Activated CD4-positive, alpha-beta T cell treated with anti-CD3 and anti-CD28 coated beads, Interleukin-2, amount 10 ng/mL, durations not matched to agents 24 days and 14 days (primary cell): ENCODE measurements at places on chromosomes 13 and 19. TPM values are rescaled to one million over a fixed set of nuclear protein-coding genes. Genes with fewer than 3 reads are reported as not detected.
A peak's percentile ranks its signal among the peaks of the same experiment; 100 is the strongest.

TEX29 gene
- total RNA-seq = 0.50 and 0.51 TPM in 2 replicates

PGLYRP2 gene
- not detected in 2 replicates for total RNA-seq

URAD gene
- total RNA-seq = not detected in 2 replicates

SLAIN1 gene
- 28.7 and 29.1 TPM in 2 replicates for total RNA-seq

ATP8B3 gene
- total RNA-seq = 3.6 and 4.2 TPM in 2 replicates

TSKS gene
- 0.92 and 1.6 TPM in 2 replicates for total RNA-seq

CA11 gene
- 10.9 and 12.5 TPM in 2 replicates for total RNA-seq

TMEM91 gene
- total RNA-seq = 4.2 and 5.8 TPM in 2 replicates

MFSD12 gene
- 119 and 124 TPM in 2 replicates for total RNA-seq

GRCh38 chr13:109785892-109786450, 412 bp downstream of the IRS2 start:
- peak overlapping the region; percentile 58 for H3K4me3 ChIP-seq
- DNase-seq = no peak
- H3K27me3 ChIP-seq = peaks cover 22% of the 10 kb centered on the region
- peaks cover 9% of the 10 kb centered on the region for H3K4me1 ChIP-seq
- H3K27ac ChIP-seq = no peak overlapping the region
- H3K36me3 ChIP-seq = peaks cover 8% of the 10 kb centered on the region

DNA sequence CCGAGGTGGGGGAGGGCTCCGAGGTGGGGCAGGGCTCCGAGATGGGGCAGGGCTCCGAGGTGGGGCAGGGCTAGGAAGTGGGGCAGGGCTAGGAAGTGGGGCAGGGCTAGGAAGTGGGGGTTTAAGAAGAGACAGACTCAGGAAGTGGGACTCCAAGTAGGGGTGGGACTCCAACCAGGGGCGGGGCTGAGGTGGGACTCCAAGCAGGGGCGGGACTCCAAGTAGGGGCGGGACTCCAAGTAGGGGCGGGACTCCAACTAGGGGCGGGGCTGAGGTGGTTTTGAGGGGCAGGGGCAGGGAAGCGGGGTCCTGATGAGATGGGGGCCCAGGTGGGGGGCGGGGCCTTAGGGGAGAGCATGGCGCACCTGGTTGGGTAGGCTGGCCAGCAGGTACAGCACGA, 13.6 kb downstream of the CFD start:
- H3K36me3 ChIP-seq = peaks cover 13% of the 10 kb centered on the region
- peaks cover 11% of the 10 kb centered on the region for H3K4me1 ChIP-seq
- no peak overlapping the region for H3K27ac ChIP-seq
- H3K27me3 ChIP-seq = no peaks in the 10 kb centered on the region

- H3K27me3 ChIP-seq = no peaks in the 10 kb centered on the region
- H3K36me3 ChIP-seq = no peaks in the 10 kb centered on the region
- no peaks in the 10 kb centered on the region for H3K4me1 ChIP-seq
- no peak overlapping the region for H3K4me3 ChIP-seq
Measured at GRCh38 chr19:30529876-30530275, 157.7 kb downstream of the ZNF536 start.

- H3K27me3 ChIP-seq = no peaks in the 10 kb centered on the region
- no peaks in the 10 kb centered on the region for H3K36me3 ChIP-seq
Measured at GRCh38 chr13:69641773-69642172, 465.9 kb upstream of the ATXN8OS start.

GRCh38 chr19:389255-389934, 19.6 kb downstream of the C2CD4C start:
- no peak overlapping the region for H3K4me3 ChIP-seq
- peaks cover 5% of the 10 kb centered on the region for H3K4me1 ChIP-seq
- H3K36me3 ChIP-seq = peaks cover 8% of the 10 kb centered on the region
- H3K27me3 ChIP-seq = peaks cover 22% of the 10 kb centered on the region
- no peak for DNase-seq

DNA sequence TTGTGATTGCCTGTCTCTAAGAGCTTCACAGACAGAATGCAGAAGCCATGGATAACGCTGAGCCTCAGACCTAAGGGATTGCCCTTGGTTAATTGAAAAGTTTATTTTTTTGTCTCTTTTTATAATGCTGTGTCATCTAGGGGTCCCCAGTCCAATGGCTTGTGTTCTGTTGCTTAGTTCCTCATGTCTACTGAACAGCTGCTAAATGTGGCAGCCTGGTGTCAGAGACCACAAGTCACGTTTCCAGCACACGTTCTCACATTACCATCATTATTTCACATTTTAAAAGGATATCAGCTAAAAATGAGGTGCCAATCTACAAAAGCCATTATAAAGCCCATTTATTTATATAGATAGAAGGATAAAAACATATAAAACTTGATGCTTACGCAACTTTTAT, 1362.0 kb downstream of the PCDH9 start:
- no peak for DNase-seq
- no peaks in the 10 kb centered on the region for H3K36me3 ChIP-seq
- no peak overlapping the region for H3K4me3 ChIP-seq
- H3K4me1 ChIP-seq = no peaks in the 10 kb centered on the region
- H3K27me3 ChIP-seq = no peaks in the 10 kb centered on the region

GRCh38 chr13:94256721-94257120, 222.8 kb downstream of the DCT start:
- no peak overlapping the region for H3K4me3 ChIP-seq
- no peak for DNase-seq
- no peaks in the 10 kb centered on the region for H3K4me1 ChIP-seq
- no peak overlapping the region for H3K27ac ChIP-seq
- no peaks in the 10 kb centered on the region for H3K36me3 ChIP-seq
- peaks cover 2% of the 10 kb centered on the region for H3K27me3 ChIP-seq

DNA sequence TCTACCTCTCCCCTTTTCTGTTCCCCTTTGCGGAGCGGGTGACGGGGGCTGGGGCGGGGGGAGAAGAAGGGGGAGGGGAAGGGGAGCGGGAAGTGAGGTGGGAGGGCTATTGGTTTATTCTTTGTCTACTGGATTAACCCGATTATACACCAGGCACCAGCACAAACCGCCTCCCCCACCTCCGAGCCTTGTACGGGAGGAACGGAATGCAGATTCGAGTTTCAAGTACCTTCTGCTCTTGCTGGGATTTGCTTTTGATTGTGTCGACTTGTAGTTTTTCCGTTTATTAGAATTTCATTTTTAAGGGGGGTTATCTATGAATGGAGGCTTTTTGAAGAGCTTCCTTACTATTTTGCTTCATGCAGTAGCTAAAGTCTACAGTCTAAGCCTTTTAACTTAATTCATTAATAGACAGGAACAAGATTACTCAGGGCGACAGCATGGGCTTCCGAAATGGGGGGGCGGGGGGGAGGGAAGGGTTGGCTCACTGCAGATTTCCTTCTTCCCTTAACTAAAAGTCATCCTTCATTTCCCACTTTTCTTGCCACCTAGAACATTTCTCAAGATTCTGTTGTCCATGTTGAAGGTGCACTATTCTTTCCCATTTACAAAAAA, 937 bp upstream of the SPRY2 start:
- H3K36me3 ChIP-seq = no peaks in the 10 kb centered on the region
- H3K27me3 ChIP-seq = peaks cover 39% of the 10 kb centered on the region
- DNase-seq = no peak
- H3K4me1 ChIP-seq = peaks cover 8% of the 10 kb centered on the region

GRCh38 chr19:19542507-19542906, 4.4 kb downstream of the CILP2 start:
- no peak overlapping the region for H3K4me3 ChIP-seq
- H3K27me3 ChIP-seq = peaks cover 14% of the 10 kb centered on the region
- H3K36me3 ChIP-seq = no peaks in the 10 kb centered on the region
- no peak overlapping the region for H3K27ac ChIP-seq

- H3K4me3 ChIP-seq = no peak overlapping the region
- no peaks in the 10 kb centered on the region for H3K36me3 ChIP-seq
- H3K27ac ChIP-seq = no peak overlapping the region
- DNase-seq = no peak
- no peaks in the 10 kb centered on the region for H3K27me3 ChIP-seq
Measured at GRCh38 chr13:57527114-57527735, 104.3 kb upstream of the PCDH17 start.

GRCh38 chr19:41910240-41910991, 17.8 kb downstream of the ERFL start:
- H3K4me3 ChIP-seq = no peak overlapping the region
- H3K27ac ChIP-seq = no peak overlapping the region
- peak; percentile 61 for DNase-seq
- H3K4me1 ChIP-seq = peaks cover 31% of the 10 kb centered on the region

DNA sequence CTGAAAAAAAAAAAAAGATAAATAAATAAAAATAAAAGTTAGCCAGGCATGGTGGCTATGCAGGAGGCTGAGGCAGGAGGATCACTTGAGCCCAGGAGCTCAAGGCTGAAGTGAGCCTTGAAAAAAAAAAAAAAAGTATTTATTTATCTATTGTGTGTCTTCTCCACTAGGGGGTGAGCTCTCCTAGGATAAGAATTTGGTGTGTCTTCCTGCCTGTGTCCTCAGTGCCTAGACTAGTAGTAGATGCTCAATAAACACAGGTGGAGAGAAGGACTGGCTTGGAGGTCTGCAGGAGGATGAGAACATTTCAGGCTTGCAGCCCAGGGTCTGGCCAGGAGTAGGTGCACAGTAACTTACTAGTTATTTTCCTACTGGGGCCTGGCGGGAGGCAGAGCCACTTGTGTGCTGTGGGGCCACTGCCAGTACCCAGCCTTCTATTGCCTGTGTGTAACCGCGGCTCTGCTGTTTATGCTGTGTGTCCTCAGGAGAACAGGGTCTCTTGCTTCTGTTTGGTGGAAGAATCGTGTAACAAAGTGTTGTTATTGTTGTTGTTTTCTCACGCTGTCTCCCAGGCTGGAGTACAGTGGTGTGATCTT, 5.4 kb downstream of the LMTK3 start:
- H3K27me3 ChIP-seq = no peaks in the 10 kb centered on the region
- H3K27ac ChIP-seq = no peak overlapping the region
- peaks cover 19% of the 10 kb centered on the region for H3K4me1 ChIP-seq
- peak; percentile 76 for DNase-seq
- H3K4me3 ChIP-seq = no peak overlapping the region
